Inflammatory macrophage treated with lipopolysaccharide for 1 hour (primary cell): ENCODE measurements at places on chromosomes 3 and 15.

GRCh38 chr3:11509173-11510000 is 134.3 kb downstream of the VGLL4 start:
- no peak for DNase-seq

GRCh38 chr3:33790091-33790490 is 8.3 kb upstream of the PDCD6IP start:
- DNase-seq = no peak

- no peak for DNase-seq
Observed at GRCh38 chr3:168782193-168782592, 686.5 kb upstream of the GOLIM4 start.

- no peak for DNase-seq
Observed at GRCh38 chr15:62584301-62585235, 419.5 kb upstream of the C2CD4B start.

DNA sequence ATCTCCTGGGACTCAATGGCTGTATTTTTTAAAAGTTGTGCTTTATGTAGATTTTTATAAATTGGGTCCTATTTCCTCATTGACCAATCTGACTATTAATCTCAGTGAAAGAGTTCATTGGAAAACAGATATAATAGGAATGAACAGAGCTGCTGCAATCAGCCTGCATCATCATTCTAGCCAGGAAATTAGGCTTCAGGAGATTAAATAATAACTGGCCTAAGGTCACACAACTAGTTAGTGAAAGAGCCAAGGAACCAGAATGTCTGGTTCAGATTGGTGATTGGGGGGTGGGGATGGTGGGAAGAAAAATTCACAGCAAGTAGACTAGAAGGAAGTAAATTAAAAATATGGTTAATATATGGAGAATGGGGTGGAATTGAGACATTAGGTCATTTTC is 180.9 kb upstream of the ROPN1 start:
- DNase-seq = no peak

DNA sequence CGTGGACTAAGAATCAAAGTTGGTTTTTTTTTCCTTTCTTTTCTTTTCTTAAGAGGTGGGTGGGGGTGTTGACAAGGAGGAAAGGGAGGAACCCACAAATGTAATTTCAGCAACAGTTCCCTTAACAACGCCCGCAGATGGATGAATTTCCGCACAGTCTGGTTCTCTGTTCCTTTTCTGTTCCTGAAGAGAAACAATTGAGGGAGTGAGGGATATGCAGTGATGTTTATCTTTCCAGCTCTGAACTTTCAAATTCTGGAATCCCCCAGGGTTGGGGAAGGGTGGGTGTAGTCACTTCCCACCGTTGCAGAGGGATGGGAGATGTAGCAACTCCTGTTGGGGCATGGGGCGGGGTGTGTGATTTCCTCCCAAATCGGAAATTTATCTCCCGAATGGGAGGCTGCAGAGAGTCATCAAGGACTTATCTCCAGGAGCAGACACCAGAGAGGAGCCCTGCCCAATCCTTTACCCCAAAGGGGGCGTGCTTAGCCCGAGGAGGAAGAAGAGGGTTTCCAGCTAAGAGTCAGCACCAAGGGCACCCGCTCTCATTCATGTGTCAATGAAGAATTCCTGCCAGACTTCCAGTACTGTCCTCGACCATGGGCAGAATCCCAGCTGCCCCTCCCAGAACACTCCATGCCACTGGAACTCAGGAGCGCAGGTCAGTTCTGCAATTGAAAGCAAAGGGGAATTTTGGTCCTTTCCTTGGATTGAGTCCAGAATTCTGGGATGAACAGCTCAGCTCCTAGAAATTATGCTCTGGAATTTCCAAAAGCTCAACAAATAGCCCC is 35.0 kb upstream of the CFAP161 start:
- DNase-seq = peak; percentile 96

GRCh38 chr3:195337747-195338146 is 66.8 kb upstream of the XXYLT1 start:
- DNase-seq = no peak
